ENCODE measurements at places on chromosomes 1 and 21.

GRCh38 chr1:17278996-17279830, 28.8 kb upstream of the PADI4 start:
- DNase-seq = no peak

GRCh38 chr1:228736844-228737445, 1.7 kb downstream of the RHOU start:
- no peak for DNase-seq

GRCh38 chr1:53626616-53627015, 112.3 kb downstream of the GLIS1 start:
- no peak for DNase-seq

- DNase-seq = no peak
Observed at GRCh38 chr21:37392441-37392840, 25.9 kb downstream of the DYRK1A start.

- DNase-seq = peak; percentile 29
Observed at GRCh38 chr21:34073749-34074282, 438 bp downstream of the MRPS6 start.

- no peak for DNase-seq
Observed at GRCh38 chr1:22171951-22172715, 29.2 kb upstream of the WNT4 start.

DNA sequence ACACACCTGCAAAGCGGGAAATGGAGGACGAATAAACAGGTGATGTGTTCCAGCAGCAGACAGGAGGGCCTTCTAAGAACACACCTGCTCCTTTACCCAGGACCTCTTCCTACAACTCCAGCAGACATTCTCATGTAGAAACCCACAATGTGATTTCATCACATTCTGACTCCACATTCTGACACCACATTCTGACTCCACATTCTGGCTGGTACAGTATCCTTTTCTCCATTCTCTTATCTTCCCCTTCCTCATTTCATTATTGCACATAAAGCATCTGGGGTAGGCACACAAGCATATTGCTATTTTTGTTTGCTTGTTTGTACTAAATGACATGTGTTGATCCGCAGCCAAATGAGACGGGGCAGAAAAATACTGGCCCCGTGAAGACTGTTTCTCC, 3.6 kb upstream of the ZNF124 start:
- DNase-seq = no peak

DNA sequence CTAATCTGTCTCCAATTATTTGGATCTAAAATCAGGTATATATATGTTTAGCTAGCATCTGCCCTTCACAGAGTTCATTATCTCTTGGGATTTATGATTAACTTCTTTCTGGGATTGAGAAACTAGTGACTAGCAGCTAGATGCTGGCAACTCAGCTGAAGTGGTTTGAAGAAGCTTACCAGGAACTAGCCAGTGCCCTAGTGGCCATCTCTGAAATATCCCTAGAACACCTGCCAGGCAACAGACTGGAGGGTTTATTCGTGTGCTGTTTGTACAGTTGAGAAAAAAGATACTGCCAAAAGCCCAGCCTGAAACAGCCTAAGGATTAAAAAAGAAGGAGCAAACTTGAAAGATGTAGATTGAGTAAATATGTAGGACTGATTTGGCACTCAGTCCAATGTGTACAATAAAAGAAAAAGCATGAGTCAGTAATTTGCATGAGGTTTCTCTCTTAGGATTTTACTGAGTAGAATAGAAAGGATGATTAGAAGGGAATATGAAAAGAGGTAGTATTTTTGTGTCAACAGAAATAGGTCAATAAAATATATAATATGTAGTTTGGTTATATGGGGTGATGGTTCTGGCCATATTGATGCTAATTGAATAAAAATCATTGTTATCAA, 1144.6 kb upstream of the ADGRL2 start:
- no peak for DNase-seq

DNA sequence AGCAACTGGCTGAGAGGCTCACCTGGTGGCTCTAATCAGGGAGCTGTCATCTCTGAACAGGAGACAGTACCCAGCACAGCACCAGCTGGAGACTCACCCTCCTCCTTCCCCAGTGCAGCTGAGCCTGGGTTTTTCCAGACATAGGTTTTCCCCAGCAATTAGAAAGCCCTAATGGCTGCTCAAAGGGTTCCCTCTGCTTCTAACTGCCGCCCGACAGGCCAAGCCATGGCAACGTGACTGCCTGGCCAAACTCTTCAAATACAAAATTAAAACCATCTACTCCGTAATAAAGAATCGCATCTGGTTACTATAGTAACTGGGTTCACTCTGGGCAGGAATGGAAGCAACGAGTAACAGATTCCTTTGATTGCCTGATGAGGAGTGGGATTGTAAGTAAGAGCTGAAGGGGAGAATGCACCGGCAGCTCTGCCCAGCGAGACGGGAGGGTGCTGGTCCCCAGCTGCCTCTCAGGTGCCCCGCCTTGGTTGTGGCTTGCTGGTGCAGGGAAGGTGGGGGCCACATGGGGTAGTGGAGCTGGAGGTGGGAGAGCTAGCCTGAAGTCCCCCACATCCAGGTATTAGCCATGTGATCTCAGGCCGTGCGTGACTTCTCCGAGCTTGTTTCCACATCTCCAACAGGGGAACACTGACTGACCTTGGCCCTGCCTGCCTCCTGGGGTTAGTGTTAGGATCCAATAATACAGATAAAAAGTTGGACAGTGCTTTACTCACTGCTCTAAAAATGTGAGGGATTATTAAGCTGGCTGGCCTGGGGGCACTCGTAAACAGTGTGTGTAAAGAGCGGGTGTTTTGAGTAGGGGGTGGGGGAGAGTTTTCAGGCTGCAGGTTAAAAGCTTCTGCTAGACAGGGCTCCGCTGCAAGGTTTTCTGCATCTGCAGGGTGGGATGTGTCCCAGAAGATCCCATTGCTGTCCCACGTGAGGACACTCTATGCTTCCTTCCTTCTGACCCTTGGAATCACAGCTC, 94.2 kb downstream of the KCNN3 start:
- DNase-seq = no peak

- no peak for DNase-seq
Observed at GRCh38 chr21:19523746-19524145, 1120.2 kb upstream of the TMPRSS15 start.

DNA sequence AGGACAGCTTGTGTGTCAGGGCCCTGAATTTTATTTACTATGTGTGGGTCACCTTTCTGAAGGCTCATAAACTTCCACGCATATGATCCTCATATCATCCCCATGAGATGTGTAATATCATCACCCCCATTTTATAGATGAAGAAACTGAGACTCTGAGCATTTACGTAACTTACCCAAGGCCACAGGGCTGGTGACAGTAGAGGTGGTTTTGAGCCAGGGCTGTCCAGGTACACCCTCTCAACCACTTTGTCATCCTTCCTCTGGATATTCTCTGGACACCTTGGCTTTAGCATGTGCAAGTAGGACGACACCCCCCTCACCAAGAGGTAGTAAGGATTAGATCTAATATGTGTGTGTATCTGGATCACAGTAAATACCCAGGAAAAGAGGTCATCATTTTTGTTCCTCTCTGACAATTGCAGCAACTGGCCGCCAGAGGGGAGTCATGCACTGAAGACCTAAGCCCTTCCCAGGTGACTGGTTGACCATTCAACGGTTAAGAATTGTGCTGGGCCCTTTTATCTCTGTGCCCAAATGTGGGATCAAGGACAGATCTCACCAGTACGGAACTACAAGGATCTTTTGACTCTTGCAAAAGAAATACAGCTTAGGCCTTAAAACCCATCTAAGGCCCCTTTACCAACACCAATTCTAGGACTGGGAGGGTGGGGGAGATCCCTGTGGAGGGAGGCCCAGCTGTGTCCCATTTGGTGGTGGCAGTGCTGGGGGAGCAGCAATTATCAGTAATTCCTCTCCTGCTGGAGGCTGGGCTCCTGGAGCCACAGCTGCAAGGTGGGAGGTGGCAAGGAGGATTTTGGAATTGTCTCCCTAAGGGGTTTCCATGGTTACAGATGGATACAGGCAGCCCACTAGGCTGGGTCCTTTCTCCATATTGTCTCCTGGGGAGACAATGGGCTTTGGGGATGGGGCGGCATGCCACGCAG, 13.7 kb upstream of the E2F2 start:
- peak; percentile 58 for DNase-seq

GRCh38 chr1:153447498-153448170, 12.8 kb downstream of the S100A7 start:
- no peak for DNase-seq

- no peak for DNase-seq
Observed at GRCh38 chr1:35745124-35745730, 24.6 kb downstream of the CLSPN start.

DNA sequence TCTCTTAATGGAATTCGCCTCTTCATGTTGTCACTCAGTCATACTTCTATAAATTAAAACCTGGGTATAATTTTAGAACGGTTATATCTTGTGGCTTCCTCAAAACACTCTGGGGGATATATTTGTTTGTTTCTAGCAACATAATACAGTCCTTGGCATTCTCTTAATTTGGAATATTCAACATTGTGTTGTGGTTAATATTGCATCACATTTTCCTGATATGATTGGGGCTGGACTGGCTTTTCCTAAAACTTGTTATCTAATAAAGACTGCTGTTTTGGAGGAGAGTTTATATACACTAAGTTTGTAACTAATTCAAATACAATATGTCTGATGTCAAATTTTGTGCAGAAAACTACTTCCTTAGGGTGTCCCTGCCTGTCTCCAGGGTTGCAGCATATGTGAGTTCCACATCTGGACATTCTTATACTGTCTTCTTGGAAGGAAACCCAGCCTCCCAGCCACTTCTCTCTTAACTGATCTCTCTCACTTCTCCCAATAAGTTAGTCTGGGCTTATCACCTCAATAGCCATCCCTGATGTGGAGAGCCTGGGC, 892.6 kb downstream of the MRPL39 start:
- no peak for DNase-seq

DNA sequence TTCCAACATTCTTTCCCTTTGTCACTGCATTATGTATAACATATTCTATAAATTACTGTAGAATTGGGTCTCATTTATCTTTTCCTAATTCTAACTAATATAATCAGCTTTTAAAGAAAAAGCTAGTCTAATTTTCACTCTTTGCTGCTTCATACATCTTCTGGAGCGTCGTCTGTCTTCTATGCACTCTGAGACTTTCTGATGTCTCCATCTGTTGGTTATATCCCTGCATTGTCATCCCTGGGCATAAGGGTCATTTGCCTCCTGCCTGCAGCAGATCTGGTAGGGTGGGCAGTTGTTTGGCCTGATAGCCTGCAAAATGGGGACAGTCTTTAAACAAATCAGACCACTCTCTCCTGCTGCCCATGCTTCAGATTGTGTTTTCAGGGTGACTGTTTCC, 40.8 kb upstream of the DYNLT5 start:
- no peak for DNase-seq

- DNase-seq = no peak
Observed at GRCh38 chr1:240709676-240710075, 97.7 kb upstream of the GREM2 start.
